GM10248 (cell line): ENCODE measurements at places on chromosomes 1 and 21.

DNA sequence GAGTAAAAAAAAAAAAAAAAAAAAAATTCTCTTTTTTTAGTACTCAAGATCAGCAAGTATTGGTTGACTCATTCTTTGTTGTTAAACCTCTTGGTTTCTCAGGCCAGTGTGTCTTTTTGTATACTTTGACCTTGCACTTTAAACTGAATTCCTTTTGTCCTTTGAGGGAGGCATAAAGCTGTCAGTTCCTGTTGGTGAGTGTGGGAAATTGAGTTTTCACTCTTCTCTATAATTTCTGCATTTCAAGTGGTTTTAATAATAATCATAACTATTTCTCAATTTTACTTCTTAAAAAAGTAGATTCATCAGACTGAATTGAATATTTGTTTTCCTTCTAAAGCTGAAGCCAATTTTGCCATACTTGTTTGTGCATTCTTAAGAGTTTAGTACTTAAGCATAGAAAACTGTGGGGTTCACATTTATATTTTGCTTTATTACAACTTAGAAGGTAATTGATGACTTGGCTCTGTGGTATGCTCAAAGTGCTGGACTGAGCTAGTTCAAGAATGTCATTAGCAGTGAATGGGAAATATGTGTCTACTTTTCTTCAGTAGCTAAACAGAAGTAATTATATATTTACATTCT lies 43.4 kb downstream of the ITSN1 start:
- no peak for DNase-seq

GRCh38 chr1:81430236-81430938 lies 370.3 kb upstream of the ADGRL2 start:
- DNase-seq: no peak

- no peak for DNase-seq
Observed at GRCh38 chr1:9174243-9174642, 45.3 kb upstream of the GPR157 start.

DNA sequence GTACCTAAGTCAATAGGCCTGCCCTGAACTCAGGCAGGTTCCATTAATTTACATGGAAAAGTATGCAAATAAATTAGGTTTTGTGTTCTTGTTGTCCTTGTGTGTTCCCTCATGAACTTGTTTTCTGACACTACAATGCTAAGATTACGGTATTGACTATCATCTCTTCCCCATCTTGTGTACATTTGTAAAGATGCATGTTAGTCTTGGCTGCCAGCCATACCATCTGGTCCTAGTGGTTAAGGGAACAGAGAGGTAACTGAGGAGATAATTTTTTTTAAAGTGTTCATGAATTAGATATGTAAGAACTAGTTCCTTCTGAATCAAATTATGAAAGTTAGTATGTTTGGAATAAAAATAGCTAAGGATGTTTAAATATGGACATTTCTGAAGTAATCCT lies 167.6 kb upstream of the ADAMTS5 start:
- no peak for DNase-seq

GRCh38 chr21:17467392-17467791 lies 45.5 kb upstream of the CXADR start:
- DNase-seq: no peak
